EH (cell line): ENCODE measurements at places on chromosomes 6 and 20.
A peak's percentile ranks its signal among the peaks of the same experiment; 100 is the strongest.

DNA sequence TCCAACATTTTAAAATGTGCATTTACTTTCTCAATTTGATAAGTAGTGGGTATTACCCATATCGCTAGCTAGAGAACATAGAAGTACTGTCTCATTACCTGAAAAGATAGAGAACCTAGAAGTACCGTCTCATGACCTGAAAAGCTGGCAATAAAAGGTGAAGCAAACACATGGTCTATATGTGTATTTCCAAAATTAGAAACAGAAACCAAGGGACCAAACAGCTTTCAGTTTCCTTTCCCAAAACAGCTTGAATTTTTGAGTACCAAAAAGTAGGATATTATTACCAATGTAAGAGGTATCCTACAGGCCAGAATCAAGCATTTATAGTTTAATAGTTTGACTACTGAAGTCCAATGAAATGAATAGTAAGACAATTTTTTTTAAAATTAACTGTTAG is 77.2 kb downstream of the KIF13A start:
- no peak for DNase-seq

GRCh38 chr20:64155258-64156135 is 8.8 kb upstream of the MYT1 start:
- DNase-seq = no peak

- DNase-seq = no peak
Measured at GRCh38 chr6:30922447-30922852, 8.4 kb downstream of the VARS2 start.

GRCh38 chr6:98967616-98968015 is 19.9 kb upstream of the FBXL4 start:
- no peak for DNase-seq

DNA sequence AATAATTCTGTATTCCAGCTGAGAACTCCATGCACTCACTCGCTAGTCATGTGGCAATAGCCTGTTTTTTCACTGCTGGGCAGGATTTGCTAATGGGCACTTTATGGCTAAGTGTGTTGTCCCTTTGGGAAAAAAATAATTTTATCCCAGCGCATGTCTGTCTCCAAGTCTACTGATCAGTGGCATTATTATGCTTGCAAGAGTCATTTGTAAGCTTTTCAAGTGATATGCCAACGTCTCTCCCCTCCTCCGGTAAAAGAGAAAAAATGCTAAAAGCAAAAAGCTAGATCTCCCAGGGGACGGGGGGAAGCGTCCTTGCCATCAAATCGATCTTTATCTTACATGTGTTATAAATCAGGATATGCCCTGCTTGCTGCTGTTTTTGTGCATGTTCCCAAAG is 407.7 kb downstream of the CDH26 start:
- no peak for DNase-seq

DNA sequence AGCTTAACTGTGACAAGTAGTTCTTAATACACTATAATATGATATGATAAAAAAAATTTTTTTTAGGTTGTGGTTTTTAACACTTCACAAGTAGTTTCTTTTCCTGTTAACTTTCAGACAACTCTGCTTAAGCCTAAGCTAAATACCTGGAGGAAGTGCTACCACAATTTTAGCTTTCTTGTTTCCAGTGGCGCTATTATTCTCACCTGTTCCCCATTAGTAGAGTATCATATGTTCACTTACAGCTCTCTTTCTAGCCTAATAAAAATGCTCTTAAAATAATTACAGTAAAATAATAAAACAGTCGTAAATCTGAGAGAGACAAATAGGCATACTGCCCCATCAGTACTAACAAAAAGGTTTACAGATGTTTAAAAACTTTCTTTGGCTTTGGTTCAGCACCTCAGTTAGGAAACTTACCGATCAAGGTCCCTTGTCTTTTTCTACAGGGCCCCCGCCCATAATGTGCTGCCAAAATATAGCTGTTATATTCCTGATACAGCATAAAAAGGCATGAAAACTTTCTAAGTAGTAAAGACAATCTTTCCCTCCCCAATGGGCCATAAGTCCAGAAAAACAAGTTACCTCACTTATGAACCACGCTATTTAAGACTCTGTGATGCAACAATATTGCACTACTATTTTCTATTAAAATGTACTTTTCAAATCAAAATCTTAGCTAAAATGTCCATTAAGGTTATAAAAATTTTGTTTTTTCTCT is 57.9 kb downstream of the SESN1 start:
- DNase-seq = no peak

DNA sequence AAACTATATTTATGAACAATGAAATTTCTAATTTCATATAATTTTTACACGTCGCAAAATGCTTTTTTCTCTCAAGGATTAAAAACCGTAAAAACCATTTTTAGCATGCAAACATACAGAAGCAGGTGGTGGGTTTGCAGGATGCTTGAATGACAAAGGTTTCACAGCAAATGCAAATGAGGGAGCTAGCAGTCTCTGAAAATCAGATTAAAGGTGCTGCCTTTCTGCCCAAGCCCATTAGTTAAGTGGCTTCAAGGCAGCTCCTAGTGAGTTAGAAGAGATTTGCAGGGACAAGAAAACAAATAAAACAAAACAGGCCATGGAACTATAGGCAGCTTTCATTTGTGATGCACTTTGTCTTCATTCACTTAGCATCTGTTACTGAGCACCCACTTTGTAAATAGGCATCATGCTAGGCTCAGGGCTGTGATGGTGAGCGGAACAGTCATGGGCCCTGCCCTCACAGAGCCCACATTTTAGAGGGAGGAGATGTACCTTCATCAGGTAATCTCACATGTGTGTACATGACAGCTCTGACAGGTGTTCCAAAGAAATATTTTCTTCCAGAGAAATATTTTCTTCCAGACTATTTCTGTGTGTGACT is 29.5 kb downstream of the NAPB start:
- DNase-seq = no peak

DNA sequence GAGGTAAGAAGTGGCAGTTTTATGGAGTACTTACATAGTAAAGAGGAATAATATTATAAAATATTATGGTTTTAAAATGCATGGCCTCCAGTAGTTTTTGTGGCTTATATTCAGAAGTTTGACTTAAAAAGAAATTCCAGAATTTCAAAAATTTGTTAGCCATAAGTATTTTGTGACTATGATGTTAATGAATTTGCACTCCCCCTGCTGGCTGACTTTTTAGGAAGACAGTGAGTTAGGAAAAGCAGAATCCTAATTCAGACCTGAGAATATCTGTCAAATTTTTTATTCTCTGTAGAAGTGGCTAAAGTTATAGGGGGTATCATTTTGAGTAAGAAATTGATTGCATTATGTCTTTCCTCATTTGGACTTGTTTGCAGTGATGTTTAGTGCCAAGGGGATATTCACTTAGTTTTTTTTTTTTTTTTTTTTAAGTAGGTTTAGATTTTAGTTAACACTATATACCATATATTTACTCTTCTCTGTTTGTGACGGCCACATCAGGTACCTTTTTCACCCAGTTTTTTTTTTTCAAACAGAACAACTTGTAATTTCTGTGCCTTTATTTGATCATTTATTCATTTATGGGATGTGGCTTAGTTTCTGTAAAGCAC is 40.8 kb downstream of the ZFAND3 start:
- DNase-seq = peak; percentile 64

DNA sequence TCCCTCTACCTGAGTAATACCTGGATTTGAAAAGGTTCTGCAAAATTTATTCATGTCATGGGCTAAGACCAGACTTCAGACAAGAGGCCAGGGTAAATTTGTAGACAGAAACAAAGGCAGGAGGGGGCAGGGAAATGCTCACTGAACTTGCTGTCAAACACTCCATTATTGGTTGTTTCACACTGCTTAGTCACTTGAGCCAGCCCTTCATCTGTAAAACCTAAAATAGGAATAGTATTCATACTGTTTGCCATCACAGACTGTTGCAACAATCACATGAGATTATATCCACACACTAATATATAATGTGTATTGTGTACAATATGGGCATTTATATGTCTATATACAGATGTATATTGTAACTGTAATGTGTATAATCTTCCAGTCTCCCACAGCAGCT is 6.5 kb upstream of the TINAG start:
- no peak for DNase-seq

DNA sequence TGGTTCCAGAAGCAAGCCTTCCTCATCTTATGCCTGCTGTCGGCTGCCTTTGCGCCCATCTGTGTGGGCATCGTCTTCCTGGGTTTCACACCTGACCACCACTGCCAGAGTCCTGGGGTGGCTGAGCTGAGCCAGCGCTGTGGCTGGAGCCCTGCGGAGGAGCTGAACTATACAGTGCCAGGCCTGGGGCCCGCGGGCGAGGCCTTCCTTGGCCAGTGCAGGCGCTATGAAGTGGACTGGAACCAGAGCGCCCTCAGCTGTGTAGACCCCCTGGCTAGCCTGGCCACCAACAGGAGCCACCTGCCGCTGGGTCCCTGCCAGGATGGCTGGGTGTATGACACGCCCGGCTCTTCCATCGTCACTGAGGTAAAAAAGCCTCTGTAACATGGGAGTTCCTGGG is 366 bp downstream of the SLC22A1 start:
- no peak for DNase-seq

DNA sequence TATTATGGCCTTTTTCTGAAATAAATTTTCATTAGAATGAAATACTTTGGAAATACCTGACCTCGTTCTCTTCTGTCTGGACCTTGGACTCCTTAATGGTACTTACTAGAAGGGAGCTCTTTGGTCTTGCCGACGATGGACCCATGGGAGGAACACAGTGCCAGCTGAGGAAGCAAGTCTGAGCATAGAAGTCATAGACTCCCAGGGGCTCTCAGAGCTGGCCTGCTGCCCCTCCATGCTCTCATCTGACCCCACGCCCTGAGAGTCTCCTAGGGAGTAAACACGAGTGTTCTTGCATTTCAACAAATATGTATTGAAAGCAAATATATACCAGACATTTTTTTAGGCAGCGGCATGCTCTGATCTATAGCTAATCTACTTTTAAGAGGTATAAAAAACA is 87.8 kb downstream of the PLEKHG1 start:
- DNase-seq = no peak

- DNase-seq = peak; percentile 58
Measured at GRCh38 chr6:7106752-7107577, 796 bp upstream of the RREB1 start.

- DNase-seq = no peak
Measured at GRCh38 chr20:44028868-44029847, 114.5 kb downstream of the TOX2 start.

GRCh38 chr6:6633898-6634734 is 45.6 kb downstream of the LY86 start:
- DNase-seq = no peak

DNA sequence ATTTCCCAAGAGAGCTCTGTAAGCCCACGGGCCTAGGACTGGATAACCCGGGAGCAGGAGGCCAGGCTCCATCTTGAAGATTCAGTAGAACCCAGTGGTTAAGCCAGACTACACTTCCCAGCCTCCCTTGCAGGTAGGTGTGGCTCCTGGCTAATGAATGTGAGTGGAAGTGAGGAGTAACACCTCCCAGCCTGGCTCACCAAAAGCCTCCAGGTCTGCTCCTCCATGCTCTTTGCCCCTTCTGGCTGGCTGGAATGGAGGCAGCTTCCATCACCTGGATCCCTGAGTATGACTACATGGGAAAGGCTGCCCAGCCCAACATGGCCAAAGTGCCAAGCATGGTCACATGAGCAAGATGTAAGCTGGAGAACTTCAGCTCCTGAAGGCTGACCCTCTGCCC is 9.7 kb downstream of the LRRN4 start:
- no peak for DNase-seq

GRCh38 chr20:51926670-51927305 is 124.5 kb upstream of the SALL4 start:
- no peak for DNase-seq

GRCh38 chr20:63163171-63163570 is 52.8 kb downstream of the YTHDF1 start:
- no peak for DNase-seq

- no peak for DNase-seq
Measured at GRCh38 chr6:42396720-42397119, 55.0 kb downstream of the TRERF1 start.

GRCh38 chr6:101806241-101806640 is 412.7 kb downstream of the GRIK2 start:
- peak; percentile 93 for DNase-seq

DNA sequence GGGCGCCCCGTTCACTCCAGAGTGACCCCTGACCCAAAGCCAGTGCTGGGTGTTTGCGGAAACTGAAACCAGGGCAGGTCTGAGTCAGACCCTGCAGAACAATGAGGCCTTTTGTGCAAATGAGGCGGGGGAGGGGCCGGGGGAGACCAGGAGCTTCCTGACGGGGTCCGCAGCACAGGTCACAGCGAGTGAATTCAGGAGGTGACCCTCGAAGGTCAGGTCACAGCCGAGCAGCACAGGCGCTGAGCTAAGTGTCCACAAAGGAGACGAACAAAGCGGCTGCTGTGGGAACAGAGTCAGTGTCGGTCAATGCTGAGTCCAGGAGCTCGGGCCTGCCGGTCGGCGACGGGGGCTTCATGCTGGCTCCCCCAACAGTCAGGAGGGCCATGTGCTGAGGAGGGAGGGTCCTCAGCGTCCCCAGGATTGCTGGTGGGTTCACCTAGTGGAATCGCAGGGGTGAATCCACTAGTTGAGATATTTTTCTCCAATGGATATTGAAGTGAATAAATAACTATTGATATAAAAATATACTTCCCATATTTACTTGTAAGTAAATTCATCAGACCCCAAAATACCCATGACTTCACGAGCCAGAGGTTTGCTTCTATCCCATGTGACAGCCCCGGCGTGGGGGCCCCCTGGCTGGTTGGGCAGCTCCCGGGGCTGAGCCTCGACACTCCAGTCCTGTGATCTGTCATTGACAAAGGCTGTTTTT is 188.4 kb upstream of the SULF2 start:
- no peak for DNase-seq

GRCh38 chr6:40477246-40478126 is 109.7 kb downstream of the LRFN2 start:
- DNase-seq = no peak

GRCh38 chr6:142943711-142944123 is 1.3 kb downstream of the HIVEP2 start:
- peak; percentile 44 for DNase-seq

- no peak for DNase-seq
Measured at GRCh38 chr6:116102873-116103272, 2.2 kb downstream of the NT5DC1 start.

GRCh38 chr20:36950414-36951197 is 902 bp downstream of the SAMHD1 start:
- peak; percentile 54 for DNase-seq

DNA sequence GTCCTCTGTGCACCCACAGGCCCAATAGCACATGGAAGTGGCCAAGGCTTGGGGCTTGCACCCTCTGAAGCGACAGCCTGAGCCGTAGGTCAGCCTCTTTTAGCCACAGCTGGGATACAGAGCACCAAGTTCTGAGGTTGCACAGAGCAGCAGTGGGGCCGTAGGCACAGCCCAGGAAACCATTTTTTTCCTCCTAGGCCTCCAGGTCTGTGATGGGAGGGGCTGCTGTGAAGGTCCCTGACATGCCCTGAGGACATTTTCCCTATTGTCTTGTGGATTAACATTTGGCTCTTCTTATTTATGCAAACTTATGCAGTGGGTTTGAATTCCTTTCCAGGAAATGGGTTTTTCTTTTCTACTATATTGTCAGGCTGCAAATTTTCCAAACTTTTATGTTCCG is 878.7 kb upstream of the MAN1A1 start:
- no peak for DNase-seq
